ENCODE measurements at places on chromosomes 12 and 14. TPM values are rescaled to one million over a fixed set of nuclear protein-coding genes. Genes with fewer than 3 reads are reported as not detected.
A peak's percentile ranks its signal among the peaks of the same experiment; 100 is the strongest.

PKP2 gene
- total RNA-seq = not detected

PLEK2 gene
- total RNA-seq = 1.7 TPM

SDR9C7 gene
- total RNA-seq = not detected

GRCh38 chr12:62631471-62632410 lies 165.1 kb downstream of the MON2 start:
- DNase-seq = peak; percentile 65

RITA1 gene
- 25.5 TPM for total RNA-seq

GRCh38 chr14:63564318-63564717 lies 21.1 kb upstream of the PPP2R5E start:
- DNase-seq = no peak

HOXC12 gene
- total RNA-seq = not detected

IFNG-AS1 gene
- not detected for total RNA-seq

All from activated CD4-positive, alpha-beta T cell treated with anti-CD3 and anti-CD28 coated beads, Interleukin-2, amount 10 ng/mL, durations not matched to agents 24 days and 14 days (primary cell).